ENCODE measurements at places on chromosomes 5 and 9. TPM values are rescaled to one million over a fixed set of nuclear protein-coding genes. Genes with fewer than 3 reads are reported as not detected.

The WDR31 gene
- total RNA-seq: 0.56 TPM

The LCN10 gene
- 0.53 TPM for total RNA-seq

The MTAP gene
- total RNA-seq: 74.1 TPM

The NDFIP1 gene
- 15.7 TPM for total RNA-seq

The RORB gene
- total RNA-seq: not detected

GRCh38 chr5:173321886-173322285 lies 6.3 kb downstream of the STC2 start:
- no peaks in the 10 kb centered on the region for H3K27me3 ChIP-seq
- H3K4me3 ChIP-seq: no peak overlapping the region
- H3K27ac ChIP-seq: no peak overlapping the region
- H3K4me1 ChIP-seq: peaks cover 71% of the 10 kb centered on the region
- no peak for DNase-seq

DNA sequence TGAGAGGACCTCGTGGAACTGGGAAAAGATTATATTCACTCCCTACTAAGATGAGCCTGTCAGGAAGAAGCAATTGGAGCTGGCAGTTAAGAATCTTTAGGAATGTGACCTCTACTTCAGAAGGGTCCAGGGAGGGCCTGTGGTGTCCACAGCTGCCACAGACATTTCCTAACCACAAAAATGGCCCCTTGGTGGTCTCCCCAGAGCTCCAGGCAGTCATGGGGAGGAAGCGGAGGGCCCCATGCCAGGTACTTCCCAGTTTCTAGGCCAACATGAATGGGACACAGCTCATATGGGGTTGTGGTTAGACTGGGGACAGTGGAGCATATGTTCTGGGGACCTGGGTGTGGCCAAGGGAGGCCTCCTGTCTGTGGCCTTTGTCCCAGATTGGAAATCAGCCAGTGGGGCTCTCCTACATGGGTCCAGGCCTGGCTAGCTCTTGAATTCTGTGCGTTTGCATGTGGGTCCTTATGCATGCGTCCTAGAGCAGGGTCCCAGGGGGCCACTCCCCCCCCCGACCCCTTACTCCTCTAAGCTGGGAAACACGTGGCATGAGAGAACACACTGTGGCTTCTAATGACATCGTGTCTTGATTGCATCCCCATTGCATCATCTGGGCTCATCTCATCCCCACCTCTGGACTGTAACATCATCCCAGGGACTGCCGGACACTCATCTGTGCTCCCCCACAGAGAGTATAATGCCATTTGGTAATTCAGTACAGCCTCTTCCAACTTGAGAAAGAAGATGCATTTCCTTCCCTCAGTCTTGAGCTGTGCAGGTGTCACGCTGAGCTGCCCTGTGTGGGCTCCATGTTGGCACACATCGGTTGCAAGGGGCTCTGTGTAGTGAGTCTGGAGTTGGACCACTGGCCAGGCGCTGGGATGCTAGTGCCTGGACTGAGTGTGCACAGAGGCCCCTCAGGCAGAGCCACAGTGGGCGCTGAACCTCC lies 31.3 kb downstream of the IRF1 start:
- no peaks in the 10 kb centered on the region for H3K36me3 ChIP-seq
- no peak for DNase-seq
- no peaks in the 10 kb centered on the region for H3K27me3 ChIP-seq
- H3K4me1 ChIP-seq: peaks cover 97% of the 10 kb centered on the region

DNA sequence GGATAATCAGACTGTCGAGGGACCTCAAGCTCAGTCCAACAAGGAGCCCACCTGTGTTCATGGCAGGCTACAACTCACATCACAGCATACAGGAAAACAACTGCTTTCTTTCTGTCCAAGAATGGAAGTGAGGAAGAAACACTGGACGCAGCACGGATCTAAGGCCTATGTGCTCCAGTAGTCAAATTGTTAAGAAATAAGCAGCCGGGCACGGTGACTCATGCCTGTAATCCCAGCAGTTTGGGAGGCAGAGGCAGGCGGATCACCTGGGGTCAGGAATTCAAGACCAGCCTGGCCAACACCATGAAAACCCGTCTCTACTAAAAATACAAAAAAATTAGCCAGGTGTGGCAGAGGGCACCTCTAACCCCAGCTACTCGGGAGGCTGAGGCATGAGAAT lies 427.8 kb downstream of the BNC2 start:
- H3K36me3 ChIP-seq: no peaks in the 10 kb centered on the region
- no peak overlapping the region for H3K27ac ChIP-seq
- no peak overlapping the region for H3K4me3 ChIP-seq
- no peak for DNase-seq

The JMY gene
- 4.0 TPM for total RNA-seq

DNA sequence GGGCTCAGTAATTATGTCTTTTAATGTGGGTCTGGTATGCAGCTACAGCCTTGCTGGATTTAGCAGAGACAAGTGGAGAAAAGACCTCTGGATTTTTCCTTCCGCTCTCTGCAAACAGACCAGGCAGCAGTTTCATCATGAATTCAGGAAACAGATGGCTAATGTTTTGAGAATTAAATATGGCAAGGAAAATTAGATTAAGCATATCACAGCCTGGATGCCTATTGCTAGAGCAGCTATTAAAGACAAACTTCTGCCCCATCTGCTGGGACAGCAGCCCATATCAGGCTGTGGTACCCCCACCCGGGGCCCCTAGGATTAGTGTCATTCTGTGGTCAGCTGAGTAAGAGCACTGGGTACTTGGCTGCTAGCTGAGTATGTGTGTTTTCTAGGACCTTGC lies 6.2 kb downstream of the SKP2 start:
- no peaks in the 10 kb centered on the region for H3K27me3 ChIP-seq
- DNase-seq: no peak
- peaks cover 88% of the 10 kb centered on the region for H3K4me1 ChIP-seq
- H3K27ac ChIP-seq: no peak overlapping the region
- H3K36me3 ChIP-seq: peaks cover 82% of the 10 kb centered on the region
- H3K4me3 ChIP-seq: no peak overlapping the region

The TRIM41 gene
- 10.9 TPM for total RNA-seq

DNA sequence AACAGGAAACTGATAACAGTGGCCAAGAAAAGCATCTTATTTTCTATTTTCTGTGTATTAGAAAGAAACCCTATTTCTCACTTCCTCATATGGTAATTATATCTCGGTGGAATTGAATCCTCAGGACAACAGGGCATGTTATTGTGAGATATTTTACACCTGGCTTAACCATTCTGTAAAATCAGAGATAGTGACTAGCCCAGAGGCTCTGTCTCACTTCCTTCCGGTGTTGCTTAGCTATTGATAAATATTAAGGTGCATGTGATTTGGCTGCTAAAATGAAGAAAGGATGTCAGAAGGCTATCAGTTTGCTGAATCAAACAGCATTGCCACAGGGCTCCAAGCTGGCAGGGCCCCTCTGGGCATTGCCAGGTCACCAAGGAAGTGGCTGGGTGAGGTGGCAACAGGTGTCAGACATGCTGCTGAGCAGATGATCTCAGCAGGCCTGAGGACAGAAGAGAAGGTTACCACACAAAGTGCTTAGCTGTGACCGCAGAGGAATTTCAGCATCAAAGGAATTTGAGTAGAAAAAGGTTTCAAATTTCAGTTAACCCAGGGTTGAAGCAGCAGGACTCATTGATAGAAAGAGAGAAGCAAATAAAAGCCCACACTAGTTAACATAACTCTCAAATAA lies 330.7 kb downstream of the PDE4D start:
- DNase-seq: peak; percentile 69
- peaks cover 36% of the 10 kb centered on the region for H3K4me1 ChIP-seq
- no peak overlapping the region for H3K4me3 ChIP-seq
- no peak overlapping the region for H3K27ac ChIP-seq
- H3K27me3 ChIP-seq: no peaks in the 10 kb centered on the region

The PFN3 gene
- total RNA-seq: not detected

DNA sequence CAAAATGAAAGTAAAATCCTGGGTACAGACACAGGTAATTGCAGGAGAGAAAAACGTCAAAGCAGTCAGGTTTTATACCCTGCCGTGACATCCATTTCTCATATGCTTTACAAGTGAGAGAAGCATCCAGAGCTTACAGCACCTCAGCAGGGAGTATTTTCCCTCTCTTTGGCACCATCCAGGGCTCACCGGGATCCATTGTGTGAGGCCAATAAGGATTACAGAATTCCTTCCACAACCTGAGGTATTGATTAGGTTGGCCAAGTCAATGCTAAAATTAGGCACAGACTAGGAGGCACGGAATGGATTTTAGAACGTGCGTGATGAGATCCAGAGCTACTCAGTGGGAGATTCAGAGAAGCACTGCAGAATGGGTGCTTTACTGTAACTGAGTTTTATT lies 296.6 kb downstream of the FBXL7 start:
- H3K4me3 ChIP-seq: no peak overlapping the region
- no peaks in the 10 kb centered on the region for H3K27me3 ChIP-seq
- H3K27ac ChIP-seq: no peak overlapping the region
- H3K36me3 ChIP-seq: no peaks in the 10 kb centered on the region
- no peaks in the 10 kb centered on the region for H3K4me1 ChIP-seq
